ENCODE measurements at places on chromosomes 12 and 14.

GRCh38 chr12:30646821-30647220, 48.8 kb downstream of the IPO8 start:
- no peak for DNase-seq

DNA sequence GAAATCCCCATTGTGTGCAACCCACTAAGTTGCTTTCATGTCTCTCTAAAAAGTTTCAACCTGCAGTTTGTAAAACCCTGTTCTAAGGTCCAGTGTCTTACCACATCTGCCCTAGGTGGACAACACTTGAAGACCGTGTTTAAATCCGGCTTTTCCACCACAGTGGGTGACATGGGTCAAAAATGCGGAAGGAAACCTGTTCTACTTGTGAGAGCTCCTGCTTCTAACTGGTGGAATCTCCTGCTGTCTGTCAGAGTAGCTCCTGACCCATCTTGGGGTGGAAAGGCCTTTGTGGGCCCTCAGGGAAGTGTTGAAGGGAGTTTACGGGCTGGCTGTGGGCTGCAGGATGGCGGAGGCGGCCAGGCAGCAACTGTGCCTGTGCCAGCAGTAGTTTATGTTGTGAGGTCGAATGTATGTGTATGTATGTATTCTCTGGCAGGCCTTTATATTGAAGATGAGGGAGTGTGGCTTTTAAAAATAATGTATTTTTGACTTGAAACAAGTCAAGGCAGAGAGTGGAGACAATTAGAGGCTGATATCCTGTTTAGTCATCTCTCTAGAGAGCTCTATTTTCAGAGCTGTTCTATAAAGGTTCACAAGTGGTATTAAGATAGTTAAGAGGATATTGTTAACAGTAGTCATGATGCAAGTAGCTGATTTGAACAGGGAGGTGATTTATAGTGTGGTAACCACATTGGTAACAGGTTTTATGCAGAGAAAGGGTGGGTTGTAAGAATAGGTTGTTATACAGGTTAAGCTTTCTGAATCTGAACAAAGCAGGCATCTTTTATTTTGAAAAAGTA, 67.0 kb downstream of the PRKCH start:
- no peak for DNase-seq

DNA sequence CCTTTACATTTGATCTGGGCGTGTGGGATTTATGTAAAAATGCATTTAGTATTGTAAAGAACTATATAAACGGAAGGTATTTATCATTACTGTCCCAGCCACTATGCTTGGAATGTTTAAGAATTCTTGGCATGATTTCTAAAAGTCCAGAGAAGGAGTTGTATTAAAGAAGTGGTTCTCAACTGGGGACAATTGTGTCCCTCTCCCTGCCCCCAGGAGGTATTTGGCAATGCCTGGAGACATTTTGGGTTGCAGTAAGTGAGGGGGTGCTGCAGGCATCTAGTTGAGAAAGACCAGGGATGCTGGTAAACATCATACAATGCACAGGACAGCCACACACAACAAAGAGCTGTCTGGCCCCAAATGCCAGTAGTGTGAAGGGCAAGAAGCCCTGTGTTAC, 7.2 kb downstream of the SLC38A1 start:
- DNase-seq: no peak

GRCh38 chr12:90399357-90399756, 555.6 kb downstream of the CCER1 start:
- DNase-seq: no peak

DNA sequence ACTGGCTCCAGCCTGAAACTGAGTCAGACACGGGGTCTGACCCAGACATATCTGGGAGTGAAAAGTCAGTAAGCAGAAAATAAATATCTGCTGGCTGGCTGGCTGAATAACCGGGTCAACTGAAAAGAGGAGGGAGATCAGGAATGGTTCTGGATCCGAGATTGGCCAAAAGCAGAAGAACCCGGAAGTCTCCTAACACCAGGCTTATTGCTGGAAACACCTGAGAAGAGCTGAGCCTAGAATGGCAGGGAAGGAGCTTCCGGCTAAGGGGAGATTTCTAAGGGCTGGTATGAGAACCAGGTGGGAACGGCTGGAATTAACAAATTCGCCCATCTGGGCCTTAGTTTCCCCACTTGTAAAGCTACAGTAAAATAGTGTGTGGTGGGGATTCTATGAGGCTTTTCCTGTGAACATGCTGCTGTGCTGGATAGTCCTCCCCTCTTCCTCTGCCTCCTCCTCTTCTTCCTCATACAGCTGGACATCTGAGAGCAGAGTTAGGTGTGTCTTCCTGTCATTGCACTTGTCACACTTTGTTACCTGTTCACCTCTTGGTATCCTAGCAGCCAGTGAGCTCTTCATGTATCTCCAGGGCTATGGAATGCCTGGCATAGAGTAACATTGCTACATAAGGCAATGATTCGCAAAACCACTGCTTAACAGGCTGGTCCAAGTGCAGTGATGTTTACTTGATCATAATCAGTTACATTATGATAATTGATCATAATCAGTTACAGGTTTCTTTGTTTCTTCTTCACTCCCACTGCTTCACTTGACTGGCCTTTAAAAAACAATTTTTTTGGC, 2.0 kb upstream of the SHMT2 start:
- DNase-seq: no peak

DNA sequence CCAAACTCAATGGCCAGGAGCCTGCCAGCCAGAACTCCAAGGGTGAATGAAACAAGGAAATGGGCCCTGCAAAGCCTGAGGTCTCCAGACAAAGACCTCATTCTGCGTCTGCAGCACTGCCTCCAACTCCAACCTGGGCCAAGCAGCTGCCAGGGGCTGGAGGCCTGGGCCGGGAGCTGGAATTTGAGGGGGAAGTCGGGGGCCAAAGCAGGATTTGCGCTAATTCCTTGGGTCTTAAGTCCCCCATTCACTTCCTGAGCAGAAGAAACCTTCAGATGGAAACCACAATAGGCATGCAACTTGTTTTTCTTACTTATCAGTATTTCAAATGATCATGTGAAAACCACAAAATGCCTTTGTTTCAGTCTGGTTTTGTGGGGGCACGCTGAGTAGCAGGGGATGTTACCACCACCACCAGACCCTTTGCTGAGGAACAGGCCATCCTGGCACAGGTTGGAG, 23.0 kb upstream of the TC2N start:
- DNase-seq: no peak

DNA sequence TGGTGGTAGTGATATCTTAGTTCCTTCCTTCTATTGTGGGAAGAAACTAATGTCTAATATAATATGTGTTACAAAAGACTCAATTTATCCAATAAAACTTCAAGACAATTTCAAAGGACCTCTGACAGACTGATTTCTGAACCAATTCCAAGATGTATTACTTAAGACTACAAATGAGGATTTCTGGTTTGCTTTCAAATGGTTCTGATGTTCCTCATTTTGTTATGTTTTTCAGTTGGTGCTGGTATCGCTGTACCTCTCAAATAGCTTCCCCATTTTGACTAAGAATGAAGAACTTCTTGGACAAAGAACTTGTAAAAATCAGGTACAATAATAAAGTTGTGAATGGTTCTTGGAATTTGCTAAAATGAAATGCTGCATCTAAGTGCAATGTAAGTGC, 19.4 kb upstream of the MBIP start:
- no peak for DNase-seq

- no peak for DNase-seq
These were observed 8.5 kb upstream of the SERPINA5 start for GRCh38 chr14:94572637-94573303.

- no peak for DNase-seq
These were observed 32.7 kb downstream of the RAD9B start for GRCh38 chr12:110534811-110535210.

GRCh38 chr12:76746516-76746915, 17.4 kb upstream of the ZDHHC17 start:
- DNase-seq: no peak

DNA sequence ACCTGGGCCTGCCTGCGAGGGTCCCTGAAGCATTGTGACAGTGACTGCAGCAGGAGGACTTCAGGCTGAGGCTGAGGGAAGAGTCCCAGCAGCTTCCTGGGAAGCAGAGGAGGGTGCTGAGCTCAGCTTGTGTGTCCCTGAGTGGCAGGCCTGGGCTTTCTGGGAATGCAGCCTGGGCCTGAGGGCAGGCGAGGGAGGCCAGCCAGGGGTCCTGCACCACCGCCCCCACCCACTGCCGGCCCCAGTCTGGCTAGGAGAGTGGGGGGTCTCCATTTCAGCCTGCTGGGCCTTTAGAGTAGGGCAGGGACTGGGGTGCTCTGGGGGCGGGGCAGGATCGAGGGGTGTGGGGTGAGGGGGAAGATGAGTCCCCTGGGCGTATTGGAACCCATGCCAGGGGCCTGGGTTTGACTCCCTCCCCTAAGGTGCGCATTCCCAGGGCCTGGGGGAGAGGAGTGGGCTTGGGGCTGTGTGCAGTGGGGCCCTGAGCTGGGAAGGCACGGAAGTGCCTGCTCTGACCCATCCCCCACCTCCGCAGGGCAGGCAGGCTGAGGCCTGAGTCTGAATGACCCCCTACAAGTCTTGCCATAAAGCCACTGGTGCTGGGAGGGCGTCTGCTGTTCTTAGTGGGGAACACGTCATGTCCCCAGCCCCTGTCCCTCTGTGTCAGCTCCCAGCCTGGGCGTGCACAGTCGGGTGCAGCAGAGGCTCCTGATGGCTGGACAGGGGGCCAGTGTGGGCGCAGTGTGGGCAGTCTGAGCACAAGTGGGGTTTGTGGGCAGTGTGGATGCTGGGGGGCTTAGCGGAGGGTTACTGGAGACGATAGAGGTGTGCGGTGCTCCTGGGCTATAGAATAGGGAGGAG, 46.4 kb downstream of the KRT80 start:
- DNase-seq: no peak

Measured in stimulated activated CD4-positive, alpha-beta T cell treated with anti-CD3 and anti-CD28 coated beads, Interleukin-1b, Interleukin-23, amount 100 ng/mL, for 1 hour (primary cell).